ENCODE measurements at places on chromosomes 13 and 19.

DNA sequence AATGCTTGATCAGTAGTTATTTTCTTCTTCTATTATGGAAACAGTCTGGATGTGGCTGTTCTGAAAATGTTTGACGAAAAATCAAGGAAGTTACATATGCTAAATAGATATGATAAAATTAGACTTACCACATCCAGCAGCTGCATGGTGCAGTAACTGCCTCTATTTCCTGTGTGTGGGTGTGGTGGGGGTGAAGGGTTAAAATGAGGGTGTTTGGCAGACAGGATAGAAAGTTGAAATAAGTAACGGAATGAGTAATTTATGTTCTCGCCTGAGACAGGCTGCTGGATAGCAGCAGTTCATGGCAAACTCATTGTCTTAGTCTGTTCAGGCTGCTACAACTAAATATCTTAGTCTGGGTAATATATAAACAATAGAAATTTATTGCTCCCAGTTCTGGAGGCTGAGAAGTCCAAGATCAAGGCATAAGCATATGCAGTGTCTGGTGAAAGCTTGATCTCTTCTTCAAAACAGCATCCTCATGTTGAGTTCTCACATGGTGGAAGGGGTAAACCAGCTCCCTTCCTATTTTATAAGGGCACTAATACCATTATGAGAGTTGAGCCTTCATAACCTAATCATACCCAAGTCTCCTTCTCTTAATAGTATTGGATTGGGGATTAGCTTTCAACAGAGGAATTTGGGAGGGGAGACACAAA is 1248.9 kb downstream of the SLITRK5 start:
- no peak for DNase-seq

DNA sequence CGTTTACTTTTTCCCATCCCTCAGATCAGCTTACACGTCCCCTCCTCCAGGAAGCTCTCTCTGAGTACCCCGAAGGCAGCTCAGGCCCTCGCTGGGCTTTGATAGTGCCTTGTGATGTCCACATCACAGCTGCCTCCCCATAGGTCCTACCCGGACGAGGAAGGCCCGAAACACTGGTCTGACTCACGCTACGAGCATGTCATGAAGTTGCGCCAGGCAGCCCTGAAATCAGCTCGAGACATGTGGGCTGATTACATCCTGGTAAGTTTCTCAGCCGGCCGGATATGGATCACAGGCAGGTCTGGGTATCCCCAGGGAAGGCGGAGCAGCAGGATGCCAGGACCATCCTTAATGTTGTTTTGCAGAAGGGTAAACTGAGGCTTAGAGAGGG is 4.8 kb downstream of the COLGALT1 start:
- no peak for DNase-seq

DNA sequence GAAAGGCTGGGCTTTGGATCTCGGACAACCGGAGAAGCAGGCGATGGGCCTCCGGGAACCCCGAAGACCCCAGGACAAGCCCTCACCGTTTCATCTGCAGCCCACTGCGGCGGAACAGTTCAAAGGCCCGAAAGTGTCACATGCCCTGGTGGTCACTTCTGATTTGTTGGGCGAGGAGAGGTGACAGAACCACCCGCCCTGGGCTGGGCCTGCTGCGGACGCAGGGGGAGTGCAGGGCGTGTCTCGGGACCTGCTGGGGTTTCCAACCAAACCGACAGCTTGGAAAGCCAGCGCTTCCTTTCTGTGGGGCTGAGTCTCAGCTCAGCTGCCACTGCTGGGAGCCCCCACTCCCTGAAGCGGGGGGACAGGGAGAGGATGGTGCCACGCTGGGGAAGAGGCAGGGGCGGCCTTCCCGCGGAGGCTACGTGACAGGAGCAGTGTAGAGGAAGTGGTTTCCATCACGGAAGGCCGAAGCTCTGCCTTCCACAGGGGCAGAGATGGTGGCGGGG is 22.8 kb upstream of the ZBTB7A start:
- DNase-seq: no peak

GRCh38 chr13:44153496-44153895 is 220.1 kb upstream of the SERP2 start:
- DNase-seq: no peak

GRCh38 chr19:55208880-55209692 is at the start of gene PTPRH:
PTPRH (minus strand) TSS chr19:55209501; CDS start chr19:55209433, 68 bp downstream.
- DNase-seq: no peak

DNA sequence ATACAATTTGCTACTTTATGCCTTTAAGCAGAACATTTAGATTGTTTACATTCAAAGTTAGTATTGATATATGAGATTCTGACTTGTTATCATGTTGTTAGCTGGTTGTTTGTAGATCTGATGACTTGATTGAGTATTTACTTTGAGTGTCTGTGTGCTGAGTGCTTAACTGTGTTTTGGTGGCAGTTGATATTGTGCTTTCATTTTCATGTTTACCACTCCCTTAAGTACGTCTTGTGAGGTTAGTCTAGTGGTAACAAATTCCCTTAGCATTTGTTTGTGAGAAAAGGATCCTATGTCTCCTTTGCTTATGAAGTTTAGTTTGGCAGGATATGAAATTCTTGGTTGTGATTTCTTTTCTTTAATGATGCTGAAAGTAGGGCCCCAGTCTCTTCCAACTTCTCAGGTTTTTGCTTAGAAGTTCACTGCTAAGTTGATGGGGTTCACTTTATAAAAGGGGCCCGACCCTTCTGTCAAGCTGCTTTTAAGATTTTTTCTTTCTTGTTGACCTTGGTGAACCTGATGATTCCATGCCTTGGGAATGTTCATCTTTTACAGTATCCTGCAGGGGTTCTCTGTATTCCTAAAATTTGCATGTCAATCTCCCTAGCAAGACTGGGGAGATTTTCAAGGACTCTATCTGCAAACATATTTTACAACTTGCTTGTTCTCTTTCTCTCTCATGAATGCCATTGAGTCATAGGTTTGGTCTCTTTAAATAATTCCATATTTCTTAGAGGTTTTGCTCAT is 1095.4 kb upstream of the PCDH20 start:
- no peak for DNase-seq

DNA sequence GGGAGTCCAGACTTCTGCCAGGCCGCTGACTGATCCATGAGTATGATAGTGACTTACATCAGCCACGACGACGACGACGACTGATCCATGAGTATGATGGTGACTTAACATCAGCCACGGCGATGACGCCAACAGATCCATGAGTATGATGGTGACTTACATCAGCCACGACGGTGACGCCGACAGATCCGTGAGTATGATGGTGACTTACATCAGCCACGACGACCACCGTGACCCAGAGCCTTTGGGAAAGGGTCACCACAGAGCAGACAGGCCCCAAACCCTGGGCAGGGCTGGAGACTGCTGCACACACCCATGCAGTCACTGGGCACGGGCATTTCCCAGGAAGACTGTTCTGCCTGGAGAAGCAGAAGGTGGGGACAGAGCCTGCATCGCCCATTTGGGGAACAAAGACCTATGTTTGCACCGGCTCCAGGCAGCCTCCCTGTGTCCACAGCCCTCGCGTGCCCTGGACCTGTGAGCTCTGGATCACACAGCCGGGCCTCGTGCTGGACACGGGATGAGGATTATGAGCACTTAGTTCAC is 130.9 kb upstream of the SPACA7 start:
- DNase-seq: peak; percentile 54
